ENCODE measurements at places on chromosomes 7 and 10.

DNA sequence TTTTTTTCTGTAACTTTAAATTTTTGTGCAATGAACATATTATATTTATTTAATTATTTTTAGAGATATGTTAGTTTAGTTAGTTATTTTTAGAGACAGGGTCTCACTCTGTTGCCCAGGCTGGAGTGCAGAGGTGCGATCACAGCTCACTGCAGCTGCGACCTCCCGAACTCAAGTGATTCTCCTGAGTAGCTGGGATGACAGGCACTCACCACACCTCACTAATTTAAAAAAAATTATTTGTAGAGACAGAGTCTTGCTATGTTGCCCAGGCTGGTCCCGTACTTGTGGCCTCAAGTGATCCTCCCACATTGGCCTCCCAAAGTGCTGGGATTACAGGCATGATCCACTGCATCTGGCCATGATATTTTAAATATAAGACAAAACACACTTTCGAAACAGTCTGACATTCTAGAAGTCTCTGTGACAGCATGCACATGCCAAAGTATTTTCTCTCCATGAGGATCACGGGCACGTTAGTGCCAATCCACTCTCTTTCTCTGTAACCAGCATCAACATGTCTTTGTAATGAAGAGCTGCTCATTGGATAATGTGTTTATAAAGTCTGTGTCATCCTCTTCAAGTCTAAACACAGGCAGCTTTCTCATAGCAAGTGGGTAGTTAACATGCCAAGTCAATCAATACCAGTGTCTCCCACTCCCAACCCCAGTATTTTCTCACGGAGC, 137.4 kb downstream of the GLI3 start:
- no peak for DNase-seq

DNA sequence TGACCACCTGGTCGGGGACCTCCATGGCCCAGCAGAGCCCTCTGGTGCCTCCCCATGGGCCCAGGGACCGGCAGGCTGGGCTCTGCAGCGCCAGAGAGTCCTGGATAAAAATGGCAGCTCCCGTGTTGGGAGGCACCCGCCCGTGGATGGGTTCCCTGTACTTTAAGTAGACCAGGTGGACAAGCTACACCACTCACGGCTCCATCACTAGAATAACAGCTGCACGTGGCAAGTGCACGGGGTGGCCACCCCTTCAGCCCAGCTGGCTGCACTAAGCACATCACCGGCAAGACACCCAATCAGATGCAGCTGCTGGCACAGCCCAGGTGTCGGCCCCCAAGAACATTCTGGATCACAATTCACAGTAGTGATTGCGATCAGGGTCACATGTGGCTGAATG, 69.8 kb downstream of the DIP2C start:
- no peak for DNase-seq

DNA sequence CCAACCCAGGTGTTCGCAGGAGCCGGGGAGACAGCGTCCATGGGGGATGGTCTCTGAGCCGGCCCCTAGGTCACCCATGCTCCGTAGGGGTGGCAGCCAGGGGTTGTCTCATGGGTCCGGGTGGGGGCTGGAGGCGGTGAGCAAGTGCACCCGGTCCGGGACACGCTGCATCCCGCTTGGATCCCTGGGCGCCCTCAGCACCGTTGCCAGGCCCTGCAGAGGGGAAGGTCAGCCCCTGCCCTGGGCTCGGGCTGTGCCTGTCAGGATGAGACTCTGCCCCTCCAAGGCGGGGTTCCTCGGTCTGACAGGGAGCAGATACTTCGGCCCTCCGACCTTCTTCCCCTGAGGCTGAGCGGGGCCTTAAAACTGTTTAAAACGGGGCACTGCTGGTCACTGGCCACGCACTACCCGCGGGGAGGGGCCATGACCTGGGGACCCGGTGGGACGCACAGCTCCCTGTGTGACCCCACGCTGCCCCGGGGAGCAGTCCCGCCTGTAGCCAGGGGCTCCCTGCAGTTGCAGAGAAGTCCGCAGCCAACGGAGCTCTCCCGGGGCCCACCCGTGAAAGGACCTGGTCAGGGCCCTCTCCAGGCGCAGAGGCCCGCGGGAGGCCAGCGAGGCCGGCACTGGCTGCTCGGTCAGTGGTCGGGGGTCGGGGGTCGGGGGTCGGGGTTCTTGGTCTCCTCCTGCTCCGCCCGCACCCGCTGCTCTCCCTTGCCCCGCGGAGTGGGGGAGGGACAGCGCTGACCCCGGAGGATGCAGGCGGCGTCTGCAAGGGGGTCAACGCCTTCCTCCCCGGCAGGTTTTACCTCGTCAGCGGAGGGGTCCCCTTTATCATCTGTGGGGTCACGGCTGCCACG, 33.4 kb upstream of the KNDC1 start:
- DNase-seq = no peak

GRCh38 chr10:54576541-54576940, 224.5 kb downstream of the PCDH15 start:
- DNase-seq = no peak
